Non-pigmented ciliary epithelial cell (primary cell): ENCODE measurements at places on chromosomes 16 and 17.

- DNase-seq, result no peak
Measured at GRCh38 chr16:55015181-55015913, 84.7 kb downstream of the IRX5 start.

GRCh38 chr16:81460075-81460474 lies 15.5 kb downstream of the CMIP start:
- DNase-seq, result no peak

GRCh38 chr17:47720196-47720595 lies 12.8 kb upstream of the TBX21 start:
- no peak for DNase-seq

- DNase-seq, result no peak
Measured at GRCh38 chr16:87160701-87161337, 156.4 kb downstream of the C16orf95 start.

GRCh38 chr17:68954146-68954896 lies 871 bp downstream of the ABCA8 start:
- DNase-seq, result peak; percentile 1

GRCh38 chr16:73796241-73796640 lies 500.4 kb upstream of the PSMD7 start:
- DNase-seq, result no peak

GRCh38 chr17:40610359-40610758 lies 37.3 kb downstream of the SMARCE1 start:
- DNase-seq, result no peak

- no peak for DNase-seq
Measured at GRCh38 chr17:683040-683439, 31.6 kb downstream of the VPS53 start.

GRCh38 chr16:14505846-14506245 lies 124.2 kb downstream of the PARN start:
- DNase-seq, result peak; percentile 58

- no peak for DNase-seq
Measured at GRCh38 chr16:15843635-15844279, 13.1 kb downstream of the MYH11 start.

DNA sequence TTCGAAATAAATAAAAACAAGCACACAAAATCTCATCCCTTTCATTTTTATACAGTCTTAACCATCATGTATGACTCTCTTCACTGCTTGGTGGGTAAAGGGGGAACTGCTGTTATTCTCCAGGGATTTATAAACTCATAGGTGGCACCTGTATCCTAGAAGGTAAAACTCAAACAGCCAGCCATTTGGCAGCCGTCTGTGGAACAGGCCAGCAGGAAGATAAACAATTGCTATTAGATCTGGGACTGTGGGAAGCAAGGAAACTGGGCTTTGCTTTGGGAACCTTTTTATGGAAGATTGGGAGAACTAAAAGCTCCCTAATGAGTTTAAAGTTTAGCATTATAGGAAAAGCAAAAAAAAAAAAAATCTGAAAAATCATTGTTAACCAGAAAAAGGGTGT lies 126.0 kb downstream of the TANGO6 start:
- DNase-seq, result no peak

DNA sequence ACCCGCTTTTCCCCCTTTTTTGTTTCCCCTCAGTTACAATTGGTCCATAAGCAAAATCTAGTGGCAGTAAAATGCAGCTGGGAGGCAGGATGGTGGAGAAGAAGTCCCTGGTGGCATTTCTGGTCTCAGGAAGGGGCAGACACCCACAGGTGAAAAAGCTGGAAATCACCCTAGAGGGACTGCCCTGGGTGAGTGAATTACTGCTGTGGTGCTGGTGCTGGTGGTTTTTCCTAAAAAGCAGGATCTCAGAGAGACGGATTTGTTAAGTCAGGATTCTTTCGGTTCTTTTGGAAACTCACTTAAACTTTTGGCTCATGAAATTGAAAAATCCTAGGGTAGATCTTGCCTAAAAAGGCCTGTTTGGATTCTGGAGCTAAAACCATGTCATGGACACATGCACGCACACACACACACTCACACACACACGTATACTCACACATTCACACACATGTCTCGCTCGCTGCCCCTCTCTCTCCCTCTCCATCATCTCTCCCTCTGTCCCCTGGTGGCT lies 65.8 kb downstream of the NKD1 start:
- no peak for DNase-seq

DNA sequence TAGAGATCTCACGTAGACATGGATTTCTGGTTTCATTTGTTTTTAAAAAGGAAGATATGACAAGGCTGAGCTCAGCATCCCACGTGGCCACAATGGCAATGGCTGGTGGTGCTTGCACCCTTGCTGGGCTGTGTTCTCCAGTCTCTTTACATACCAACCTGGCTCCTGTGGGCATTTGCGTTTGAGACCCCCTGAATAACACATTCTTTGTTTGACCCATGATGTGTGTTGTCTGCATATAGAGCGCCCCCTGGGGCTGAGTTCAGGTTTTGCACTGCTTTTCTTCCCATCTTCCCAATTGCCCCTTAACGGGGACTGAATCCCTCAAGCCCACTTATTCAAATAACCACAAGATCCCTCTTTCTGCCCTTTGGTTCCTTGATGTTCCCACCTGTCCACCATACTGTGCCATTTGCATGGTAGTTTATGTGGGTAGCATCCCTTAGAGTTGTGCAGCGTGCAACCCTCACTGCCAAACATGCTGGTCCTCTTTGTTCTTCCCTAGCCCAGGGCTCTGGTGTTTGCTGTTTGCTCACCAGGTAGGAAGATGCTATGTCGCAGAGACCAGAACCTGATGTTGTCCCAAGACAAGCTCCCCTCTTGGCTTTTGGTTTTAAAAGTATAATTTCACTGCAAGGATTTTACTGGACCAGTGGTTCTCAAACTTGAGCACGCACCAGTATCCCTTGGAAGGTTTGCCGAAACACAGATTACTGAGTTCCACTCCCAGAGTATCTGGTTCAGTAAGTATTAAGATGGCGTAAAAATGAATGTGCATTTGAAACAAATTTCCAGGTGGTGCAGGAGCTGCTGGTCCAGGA lies 38.5 kb upstream of the NKD1 start:
- no peak for DNase-seq

DNA sequence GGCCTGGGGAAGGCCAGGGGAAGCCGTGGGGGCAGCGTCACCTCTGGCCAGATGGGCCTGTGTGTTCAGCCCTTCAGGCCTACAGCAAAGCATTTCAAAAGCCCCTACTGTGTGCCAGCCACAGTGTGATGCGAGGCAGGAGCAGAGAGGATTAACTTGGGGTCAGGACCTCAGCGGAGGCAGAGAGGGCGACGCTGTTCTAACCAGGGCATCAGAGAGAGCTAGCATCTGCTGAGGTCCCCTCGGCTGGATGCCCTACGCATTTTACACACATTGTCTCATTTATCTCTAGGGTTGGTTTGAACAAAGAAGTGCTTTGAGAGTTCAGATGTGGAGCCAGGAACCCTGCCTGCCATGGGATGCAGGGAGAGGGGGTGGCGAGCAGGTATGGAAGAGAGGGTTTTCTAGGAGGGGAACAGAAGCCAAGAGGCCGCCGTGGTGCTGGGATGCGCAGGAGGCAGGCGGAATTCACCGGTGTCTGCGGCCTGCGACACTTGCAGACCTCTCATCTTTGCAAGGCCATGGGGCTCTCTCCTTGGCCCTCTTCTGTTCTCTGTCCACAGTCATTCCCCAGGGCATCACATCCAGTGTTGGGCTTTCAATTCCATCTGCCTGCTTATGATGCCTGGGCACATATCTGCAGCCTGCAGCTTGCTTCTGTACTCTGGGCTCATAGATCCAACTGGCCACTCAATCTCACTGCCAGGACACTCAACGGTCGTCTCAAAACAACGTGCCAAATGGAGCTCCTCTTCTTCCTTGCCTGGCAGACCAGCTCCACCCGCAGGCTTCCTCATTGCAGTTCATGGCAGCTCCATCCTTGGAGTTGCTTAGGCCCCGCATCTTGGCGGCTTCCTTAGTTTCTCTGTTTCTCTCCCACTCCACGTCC lies 8.1 kb upstream of the NKD1 start:
- DNase-seq, result no peak

DNA sequence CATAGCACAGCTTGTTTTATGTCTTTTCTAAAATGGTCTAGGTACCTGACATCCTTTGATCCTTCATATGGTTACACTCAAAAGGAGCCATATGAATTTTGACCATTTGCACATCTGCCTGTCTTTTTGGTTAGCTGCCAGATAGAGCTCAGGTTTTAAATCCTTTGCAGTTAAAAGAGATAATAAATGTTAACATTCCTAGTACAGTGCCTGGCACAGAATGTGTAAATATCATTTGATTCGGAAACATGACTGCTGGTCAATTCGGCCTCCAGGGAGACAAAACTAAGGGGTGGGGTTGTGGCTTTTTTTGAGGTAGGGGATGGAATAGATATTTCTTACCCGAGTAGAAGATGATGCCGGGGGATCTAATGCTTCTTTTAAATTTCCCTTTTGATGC lies 64.2 kb downstream of the FTO start:
- DNase-seq, result no peak

DNA sequence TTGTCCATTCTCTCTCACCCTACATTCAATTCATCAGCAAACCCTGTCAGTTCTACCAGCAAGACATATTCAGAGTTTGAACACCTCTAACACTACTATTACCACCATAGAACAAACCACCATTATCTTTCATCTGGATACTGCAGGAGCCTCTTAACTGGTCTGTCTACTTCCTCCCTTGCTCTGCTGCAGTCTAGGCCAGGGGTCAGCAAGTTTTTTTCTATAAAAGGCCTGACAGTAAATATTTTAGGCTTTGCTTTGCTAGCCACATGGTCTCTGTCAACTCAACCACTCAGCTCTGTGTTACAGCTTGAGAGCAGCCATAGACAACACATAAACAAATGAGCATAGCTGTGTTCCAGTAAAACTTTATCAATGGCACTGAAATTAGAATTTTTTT lies 13.8 kb downstream of the KCTD19 start:
- DNase-seq, result no peak
